Stimulated activated CD4-positive, alpha-beta T cell treated with anti-CD3 and anti-CD28 coated beads, TNF-alpha, amount 100 ng/mL, for 1 hour (primary cell): ENCODE measurements at places on chromosomes 7 and 10.

- no peak for DNase-seq
Observed at GRCh38 chr7:45267262-45267661, 109.7 kb downstream of the RAMP3 start.

DNA sequence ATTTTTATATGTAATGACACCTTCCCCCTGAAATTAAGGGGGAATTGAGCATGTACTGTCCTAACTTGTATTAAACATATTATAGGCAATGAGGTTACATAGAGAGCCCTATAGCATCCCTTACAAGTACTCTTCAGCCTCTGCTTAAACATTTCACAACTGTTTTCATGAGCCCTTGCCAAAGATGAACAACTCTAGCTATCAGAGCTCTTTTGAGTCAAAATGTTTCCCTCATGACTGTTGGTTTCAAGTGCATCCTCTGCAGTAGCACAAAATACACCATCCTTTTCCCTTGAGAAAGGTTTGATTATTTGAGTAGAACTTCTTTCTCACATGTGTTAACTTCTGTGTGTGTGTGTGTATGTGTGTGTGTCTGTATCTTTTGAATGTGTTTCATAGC is 1157.6 kb upstream of the CELF2 start:
- no peak for DNase-seq

GRCh38 chr7:69047151-69047754 is 551.0 kb upstream of the AUTS2 start:
- no peak for DNase-seq

DNA sequence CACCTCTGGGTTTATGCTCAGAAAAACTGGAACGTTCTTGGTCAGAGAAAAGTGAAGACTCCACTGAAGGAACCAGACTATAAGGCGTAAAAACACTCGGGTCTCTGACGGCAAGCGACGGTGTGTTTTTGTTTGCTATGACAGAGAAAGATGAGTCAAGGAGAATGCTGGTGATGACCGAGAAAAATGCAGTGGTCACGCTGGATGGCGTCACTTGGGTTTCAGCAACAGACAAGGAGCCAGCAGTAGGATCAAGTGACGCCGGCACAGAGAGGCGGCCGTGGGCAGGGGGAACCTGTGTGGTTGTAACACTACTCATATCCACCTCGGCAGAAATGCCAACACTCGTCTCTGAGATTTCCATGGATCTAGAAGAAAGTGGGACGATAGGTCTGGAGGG is 63.4 kb downstream of the KIAA1549 start:
- no peak for DNase-seq

DNA sequence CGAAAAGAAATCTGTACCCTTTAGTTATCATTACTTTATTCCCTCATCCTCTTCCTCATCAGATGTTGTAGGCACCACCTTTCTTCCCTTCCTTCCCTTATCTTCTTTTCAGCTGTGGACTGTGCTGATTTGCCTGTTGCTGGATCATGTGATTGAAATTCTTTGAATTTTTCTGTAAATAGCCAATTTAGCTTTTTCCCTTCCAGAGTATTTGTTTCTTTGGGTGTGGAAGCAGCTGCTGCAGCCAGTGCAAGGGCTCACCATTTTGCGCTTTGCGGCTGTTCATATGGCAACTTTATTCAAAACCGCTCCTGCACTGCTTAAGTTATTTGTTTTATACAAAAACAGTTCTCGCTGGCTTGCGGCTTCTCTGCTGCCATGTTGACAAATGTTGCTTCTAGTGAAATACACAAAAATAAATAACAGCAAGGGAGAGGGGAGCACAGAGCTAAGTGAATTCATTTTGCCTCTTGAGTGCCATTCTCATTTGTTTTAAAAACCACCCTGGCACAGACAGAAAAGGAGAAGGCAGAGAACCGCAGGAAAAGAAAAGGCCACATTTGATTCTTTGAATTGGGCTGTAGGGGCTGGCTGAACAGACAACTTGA is 151.2 kb downstream of the AUTS2 start:
- no peak for DNase-seq
